Upper lobe of left lung (tissue), 6 donors: ENCODE measurements at places on chromosomes 6 and 20. TPM values are rescaled to one million over a fixed set of nuclear protein-coding genes. Genes with fewer than 3 reads are reported as not detected.

GRCh38 chr20:5146871-5147592 is 20.2 kb downstream of the CDS2 start:
- no peaks in the 10 kb centered on the region for H3K36me3 ChIP-seq
- no peak for DNase-seq
- H3K4me1 ChIP-seq, result peaks cover 70% of the 10 kb centered on the region
- H3K27ac ChIP-seq, result peak overlapping the region; percentile 17

Gene FGD2
- total RNA-seq, result 60.8 TPM

DNA sequence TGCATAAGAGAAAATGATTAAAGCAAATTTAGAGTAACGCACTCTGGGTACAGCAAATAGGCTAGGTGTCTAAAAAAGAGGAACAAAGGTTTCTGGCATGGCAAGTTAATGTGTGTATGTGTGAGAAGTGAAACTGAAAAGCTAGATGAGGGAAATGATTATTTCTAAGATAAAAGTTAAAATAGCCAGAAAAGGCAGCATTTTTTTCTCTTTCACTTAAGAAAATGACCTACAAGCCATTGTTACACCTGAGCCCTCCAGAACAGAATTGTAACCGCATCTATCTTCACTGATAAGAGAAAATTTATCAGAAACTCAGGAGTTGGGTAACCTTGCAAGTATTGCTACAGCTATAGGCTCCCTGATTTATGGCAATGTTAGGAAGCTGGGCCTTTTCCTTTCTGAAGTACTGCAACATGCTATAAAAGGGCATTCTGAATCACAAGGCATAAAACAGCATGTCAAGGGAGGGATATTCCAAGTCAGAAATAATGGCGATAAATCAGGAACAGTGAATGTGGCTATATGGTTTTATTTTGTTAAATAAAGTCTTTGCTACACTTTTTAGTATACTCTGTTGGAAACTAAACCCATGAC is 395.3 kb downstream of the TBC1D32 start:
- DNase-seq, result no peak
- no peaks in the 10 kb centered on the region for H3K36me3 ChIP-seq
- H3K27ac ChIP-seq, result no peak overlapping the region
- no peak overlapping the region for H3K4me3 ChIP-seq

Gene ANGPT4
- total RNA-seq, result 1.6 TPM

GRCh38 chr6:105714846-105715245 is 312.0 kb upstream of the PREP start:
- H3K27me3 ChIP-seq, result no peaks in the 10 kb centered on the region
- H3K27ac ChIP-seq, result no peak overlapping the region
- no peaks in the 10 kb centered on the region for H3K36me3 ChIP-seq
- H3K4me1 ChIP-seq, result no peaks in the 10 kb centered on the region

Gene BACH2
- 4.0 TPM for total RNA-seq

- no peak for DNase-seq
- no peaks in the 10 kb centered on the region for H3K27me3 ChIP-seq
- peaks cover 6% of the 10 kb centered on the region for H3K4me1 ChIP-seq
- no peak overlapping the region for H3K4me3 ChIP-seq
- H3K27ac ChIP-seq, result peak overlapping the region; percentile 27
- H3K36me3 ChIP-seq, result no peaks in the 10 kb centered on the region
These were observed 254.4 kb upstream of the JAG1 start for GRCh38 chr20:10927936-10928840.

- H3K27me3 ChIP-seq, result no peaks in the 10 kb centered on the region
- H3K36me3 ChIP-seq, result no peaks in the 10 kb centered on the region
- peak overlapping the region; percentile 89 for H3K4me3 ChIP-seq
- H3K4me1 ChIP-seq, result peaks cover 32% of the 10 kb centered on the region
These were observed 843 bp downstream of the FBXO9 start for GRCh38 chr6:53066077-53066417.

- no peaks in the 10 kb centered on the region for H3K27me3 ChIP-seq
- peak overlapping the region; percentile 64 for H3K27ac ChIP-seq
- DNase-seq, result no peak
- no peaks in the 10 kb centered on the region for H3K36me3 ChIP-seq
- H3K4me1 ChIP-seq, result peaks cover 34% of the 10 kb centered on the region
- no peak overlapping the region for H3K4me3 ChIP-seq
These were observed 3.3 kb downstream of the TM9SF4 start for GRCh38 chr20:32112841-32113240.

GRCh38 chr6:148971031-148971927 is 224.4 kb downstream of the UST start:
- no peak overlapping the region for H3K27ac ChIP-seq

DNA sequence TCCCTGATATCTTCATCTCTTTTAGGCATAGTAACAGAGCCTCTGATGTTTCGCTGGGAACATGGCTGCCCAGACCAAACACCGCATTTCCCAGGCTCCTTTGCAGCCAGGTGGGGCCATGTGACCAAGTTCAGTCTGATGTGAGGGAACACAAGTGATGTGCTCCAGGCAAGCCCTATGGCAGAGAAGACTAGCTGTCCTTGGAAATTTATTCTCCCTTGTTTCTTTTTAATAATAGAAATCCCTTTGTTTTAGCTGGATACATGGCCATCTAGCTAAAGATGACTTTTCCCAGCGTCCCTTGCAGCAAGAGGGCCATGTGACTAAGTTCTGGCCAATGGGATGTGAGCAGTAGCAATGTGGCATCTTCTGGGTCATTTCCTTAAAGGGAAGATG is 30.8 kb downstream of the SLC2A10 start:
- DNase-seq, result no peak
- no peak overlapping the region for H3K4me3 ChIP-seq
- H3K27ac ChIP-seq, result no peak overlapping the region
- H3K4me1 ChIP-seq, result no peaks in the 10 kb centered on the region
- H3K27me3 ChIP-seq, result no peaks in the 10 kb centered on the region
- H3K36me3 ChIP-seq, result peaks cover 2% of the 10 kb centered on the region

Gene HMGCLL1
- total RNA-seq, result 1.6 TPM

- H3K27ac ChIP-seq, result no peak overlapping the region
- peaks cover 6% of the 10 kb centered on the region for H3K36me3 ChIP-seq
- no peaks in the 10 kb centered on the region for H3K27me3 ChIP-seq
- DNase-seq, result no peak
- peaks cover 4% of the 10 kb centered on the region for H3K4me1 ChIP-seq
These were observed 6.7 kb downstream of the PCED1A start for GRCh38 chr20:2833761-2834160.

Gene COL12A1
- 146 TPM for total RNA-seq

DNA sequence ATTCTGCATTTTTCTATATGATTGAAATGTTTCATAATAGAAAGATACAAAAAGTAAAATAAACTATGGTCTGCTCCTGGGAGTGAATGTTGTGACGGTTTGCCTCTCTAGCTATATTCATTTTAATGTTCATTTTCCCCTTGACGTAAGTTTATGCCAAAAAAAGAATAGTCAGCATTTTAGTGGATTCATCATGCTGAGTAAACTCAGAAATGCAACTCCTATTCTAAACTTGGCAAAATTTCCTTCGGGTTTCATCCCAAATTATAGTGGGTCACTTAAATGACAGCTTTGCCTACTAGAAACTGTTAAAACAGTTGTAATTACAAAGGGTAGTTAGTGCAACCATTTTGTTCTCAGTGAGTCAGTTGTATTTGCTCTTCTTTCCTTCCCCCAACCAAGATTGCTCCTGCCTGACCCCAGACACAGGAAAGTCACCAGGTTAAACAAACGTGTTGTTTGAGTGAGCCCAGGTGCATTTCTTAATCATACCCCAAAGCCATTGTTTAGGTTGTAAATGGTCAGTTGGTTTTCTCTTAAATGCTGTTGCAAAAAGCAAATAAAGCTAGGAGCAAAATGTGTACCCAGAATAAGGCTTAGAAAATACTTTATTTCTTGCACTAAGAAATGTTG is 482.3 kb upstream of the SOX4 start:
- no peak for DNase-seq
- H3K27ac ChIP-seq, result no peak overlapping the region
- H3K4me1 ChIP-seq, result no peaks in the 10 kb centered on the region
- H3K27me3 ChIP-seq, result no peaks in the 10 kb centered on the region
- H3K36me3 ChIP-seq, result no peaks in the 10 kb centered on the region

Gene LGSN
- total RNA-seq, result 0.91 TPM

GRCh38 chr6:168708984-168709383 is 268.0 kb downstream of the SMOC2 start:
- no peak overlapping the region for H3K27ac ChIP-seq
- DNase-seq, result no peak
- H3K36me3 ChIP-seq, result no peaks in the 10 kb centered on the region
- no peaks in the 10 kb centered on the region for H3K4me1 ChIP-seq

Gene DOK5
- not detected for total RNA-seq

- no peak overlapping the region for H3K4me3 ChIP-seq
- H3K27me3 ChIP-seq, result no peaks in the 10 kb centered on the region
- no peak for DNase-seq
- no peak overlapping the region for H3K27ac ChIP-seq
- no peaks in the 10 kb centered on the region for H3K4me1 ChIP-seq
These were observed 631.1 kb downstream of the KIF16B start for GRCh38 chr20:15942130-15942529.

DNA sequence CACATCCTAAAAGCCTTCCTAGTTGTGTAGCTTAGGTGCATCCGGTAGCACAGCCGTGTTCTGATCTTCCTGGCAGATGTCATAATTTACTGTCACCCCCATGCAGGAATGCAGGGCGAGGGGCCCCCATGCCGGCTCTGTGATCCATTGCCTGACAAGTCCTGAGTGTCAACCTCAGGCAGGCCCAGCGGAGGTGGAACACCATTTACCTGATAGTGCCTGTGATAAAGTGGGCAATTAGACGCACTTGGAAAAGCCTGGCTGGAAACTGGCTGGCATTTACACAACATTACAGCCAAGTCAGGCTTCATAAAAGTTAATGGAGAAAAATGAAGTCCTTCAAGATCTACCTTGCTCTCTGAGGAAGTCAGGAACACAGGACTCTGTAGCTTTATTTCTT is 521.4 kb upstream of the JAG1 start:
- peak; percentile 13 for DNase-seq
- no peaks in the 10 kb centered on the region for H3K27me3 ChIP-seq
- H3K36me3 ChIP-seq, result no peaks in the 10 kb centered on the region

- no peak overlapping the region for H3K4me3 ChIP-seq
- no peak overlapping the region for H3K27ac ChIP-seq
- DNase-seq, result no peak
- H3K4me1 ChIP-seq, result peaks cover 5% of the 10 kb centered on the region
- H3K27me3 ChIP-seq, result no peaks in the 10 kb centered on the region
- H3K36me3 ChIP-seq, result no peaks in the 10 kb centered on the region
These were observed 88.5 kb upstream of the SIM1 start for GRCh38 chr6:100553243-100553642.

DNA sequence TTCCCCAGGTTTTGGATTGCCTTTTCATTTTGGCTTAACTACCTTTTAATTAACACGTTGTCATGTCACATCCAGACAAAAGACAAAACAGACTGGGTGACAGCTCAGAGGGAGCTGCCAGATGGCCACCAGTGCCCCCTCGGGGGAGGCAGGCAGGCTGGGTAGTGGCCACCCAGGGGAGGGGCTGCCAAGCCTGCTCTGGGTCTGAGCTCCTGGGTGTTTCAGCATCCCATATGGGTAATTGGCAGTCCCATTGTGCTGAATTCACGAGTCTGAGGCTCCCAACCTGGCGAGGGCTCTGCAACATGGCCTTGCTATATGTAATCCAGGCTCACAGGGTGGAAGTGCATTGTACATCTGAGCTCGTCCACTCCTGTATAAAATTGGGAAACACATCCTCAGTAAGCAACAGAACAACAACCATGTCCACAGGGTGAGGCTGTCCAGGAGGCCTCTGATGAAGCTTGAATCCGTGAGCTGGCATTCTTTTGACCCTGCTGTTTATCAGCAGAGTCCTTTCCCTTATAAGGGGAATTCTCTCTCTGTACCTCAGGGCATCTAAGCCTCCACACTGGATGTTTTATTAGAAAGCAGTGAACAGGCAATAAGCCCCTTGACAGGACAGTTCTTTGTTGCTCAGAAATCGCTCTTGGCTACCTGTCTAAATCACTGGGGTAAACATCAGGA is 111.7 kb upstream of the SLC22A23 start:
- H3K36me3 ChIP-seq, result no peaks in the 10 kb centered on the region
- H3K27ac ChIP-seq, result no peak overlapping the region
- H3K4me3 ChIP-seq, result no peak overlapping the region

GRCh38 chr20:8339349-8339748 is 207.3 kb downstream of the PLCB1 start:
- H3K4me3 ChIP-seq, result no peak overlapping the region
- H3K27ac ChIP-seq, result no peak overlapping the region
- H3K27me3 ChIP-seq, result no peaks in the 10 kb centered on the region
- H3K4me1 ChIP-seq, result no peaks in the 10 kb centered on the region
- H3K36me3 ChIP-seq, result no peaks in the 10 kb centered on the region

Gene HLA-DRB5
- total RNA-seq, result 7.3 TPM

DNA sequence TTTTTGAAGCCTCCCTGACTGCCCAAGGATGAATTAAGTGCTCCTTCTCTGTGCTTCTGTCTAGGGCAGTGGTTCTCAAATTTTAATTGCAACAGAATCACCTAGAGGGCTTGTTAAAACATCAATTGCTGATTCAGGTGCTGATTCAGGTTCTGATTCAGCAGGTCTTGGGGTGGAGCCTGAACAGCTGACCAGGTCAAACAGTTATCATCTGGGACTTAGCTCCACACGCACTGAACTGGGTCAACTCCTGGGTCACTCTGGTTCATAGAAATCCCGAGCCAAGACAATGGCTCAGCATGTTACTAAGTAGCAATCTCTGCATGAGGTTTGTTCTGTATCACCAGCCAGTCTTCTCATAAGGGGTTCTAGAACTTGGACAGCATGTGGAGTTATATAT is 192.3 kb downstream of the GJA1 start:
- no peaks in the 10 kb centered on the region for H3K27me3 ChIP-seq
- no peak for DNase-seq
- H3K4me3 ChIP-seq, result no peak overlapping the region
- H3K4me1 ChIP-seq, result no peaks in the 10 kb centered on the region
- no peak overlapping the region for H3K27ac ChIP-seq

- no peak for DNase-seq
- no peaks in the 10 kb centered on the region for H3K4me1 ChIP-seq
- no peaks in the 10 kb centered on the region for H3K27me3 ChIP-seq
- no peak overlapping the region for H3K4me3 ChIP-seq
These were observed 38.0 kb upstream of the GMPR start for GRCh38 chr6:16200321-16200883.
